ENCODE measurements at places on chromosomes 5 and 9. TPM values are rescaled to one million over a fixed set of nuclear protein-coding genes. Genes with fewer than 3 reads are reported as not detected.

PCSK5 gene
- total RNA-seq, result 5.7 TPM

OR1K1 gene
- not detected for total RNA-seq

GCNT4 gene
- 1.6 TPM for total RNA-seq

UNC5A gene
- 0.34 TPM for total RNA-seq

CDH10 gene
- not detected for total RNA-seq

SLC6A3 gene
- total RNA-seq, result not detected

PCA3 gene
- total RNA-seq, result not detected

ZNF354C gene
- 4.1 TPM for total RNA-seq

ACTBL2 gene
- not detected for total RNA-seq

TMEM252 gene
- not detected for total RNA-seq

ECM2 gene
- 11.4 TPM for total RNA-seq

FREM1 gene
- 1.8 TPM for total RNA-seq

GRM6 gene
- total RNA-seq, result not detected

LRRC26 gene
- not detected for total RNA-seq

RGS7BP gene
- total RNA-seq, result 0.35 TPM

CLIC3 gene
- 74.5 TPM for total RNA-seq

CCDC180 gene
- 2.1 TPM for total RNA-seq

TSPAN17 gene
- 28.1 TPM for total RNA-seq

ERCC6L2 gene
- 25.3 TPM for total RNA-seq

SLC25A2 gene
- total RNA-seq, result not detected

GPR150 gene
- total RNA-seq, result 0.26 TPM

MAN2A1 gene
- total RNA-seq, result 41.3 TPM

PCDHB4 gene
- 0.94 TPM for total RNA-seq

ZNF883 gene
- 4.5 TPM for total RNA-seq

ORM1 gene
- total RNA-seq, result not detected

KCNV2 gene
- not detected for total RNA-seq

TSTD2 gene
- 10.0 TPM for total RNA-seq

ELOVL7 gene
- total RNA-seq, result not detected

SEMA6A gene
- total RNA-seq, result 1.4 TPM

BTNL3 gene
- not detected for total RNA-seq

ACSL6 gene
- total RNA-seq, result not detected

IFNA21 gene
- not detected for total RNA-seq

GHR gene
- 7.7 TPM for total RNA-seq

PGM5 gene
- 6.3 TPM for total RNA-seq

PCDHA1 gene
- total RNA-seq, result not detected

SLC25A25 gene
- total RNA-seq, result 13.7 TPM

ETF1 gene
- 68.1 TPM for total RNA-seq

CCDC152 gene
- total RNA-seq, result 1.3 TPM

GPR151 gene
- total RNA-seq, result not detected

ST8SIA4 gene
- total RNA-seq, result 0.85 TPM

PCDHA12 gene
- total RNA-seq, result not detected

CARTPT gene
- not detected for total RNA-seq

CDKN2A gene
- 41.4 TPM for total RNA-seq

NUTM2G gene
- total RNA-seq, result not detected

F2RL2 gene
- total RNA-seq, result 12.0 TPM

IFNE gene
- total RNA-seq, result 0.12 TPM

CAVIN4 gene
- total RNA-seq, result 1.2 TPM

DNAJC18 gene
- total RNA-seq, result 14.5 TPM

FCN2 gene
- total RNA-seq, result not detected

Data from pericardium fibroblast (primary cell).